Glutamatergic neuron (in vitro differentiated cells): ENCODE measurements at places on chromosomes 6 and 20. TPM values are rescaled to one million over a fixed set of nuclear protein-coding genes. Genes with fewer than 3 reads are reported as not detected.
A peak's percentile ranks its signal among the peaks of the same experiment; 100 is the strongest.

The TCP11 gene
- total RNA-seq = not detected

The RHAG gene
- not detected for total RNA-seq

The SNX21 gene
- total RNA-seq = 10.2 TPM

The ZFAND3 gene
- total RNA-seq = 115 TPM

The SCRT2 gene
- total RNA-seq = 28.0 TPM

The COL9A3 gene
- total RNA-seq = 78.7 TPM

The MROH8 gene
- total RNA-seq = 2.6 TPM

The SAYSD1 gene
- total RNA-seq = 18.4 TPM

The LPA gene
- total RNA-seq = 1.9 TPM

DNA sequence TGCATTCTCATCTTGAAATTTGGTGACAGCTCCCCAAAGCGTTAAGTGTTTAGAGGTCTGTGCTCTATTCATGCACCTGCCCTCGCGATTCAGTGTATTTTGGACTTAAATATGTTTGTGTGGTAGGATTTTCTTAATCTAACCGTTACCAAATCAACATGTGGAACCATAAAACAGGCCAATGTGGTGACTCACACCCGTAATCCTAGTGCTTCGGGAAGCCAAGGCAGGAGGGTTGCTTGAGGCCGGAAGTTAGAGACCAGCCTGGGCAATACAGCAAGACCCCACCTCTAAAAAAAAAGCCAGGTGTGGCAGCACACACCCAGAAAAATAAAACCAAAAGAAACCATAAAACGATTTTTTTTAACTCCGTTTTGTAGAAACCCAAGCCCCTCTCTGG is 31.5 kb downstream of the PYGB start:
- no peak for DNase-seq

- DNase-seq = no peak
Observed at GRCh38 chr6:34581561-34581920, 25.4 kb upstream of the SPDEF start.

DNA sequence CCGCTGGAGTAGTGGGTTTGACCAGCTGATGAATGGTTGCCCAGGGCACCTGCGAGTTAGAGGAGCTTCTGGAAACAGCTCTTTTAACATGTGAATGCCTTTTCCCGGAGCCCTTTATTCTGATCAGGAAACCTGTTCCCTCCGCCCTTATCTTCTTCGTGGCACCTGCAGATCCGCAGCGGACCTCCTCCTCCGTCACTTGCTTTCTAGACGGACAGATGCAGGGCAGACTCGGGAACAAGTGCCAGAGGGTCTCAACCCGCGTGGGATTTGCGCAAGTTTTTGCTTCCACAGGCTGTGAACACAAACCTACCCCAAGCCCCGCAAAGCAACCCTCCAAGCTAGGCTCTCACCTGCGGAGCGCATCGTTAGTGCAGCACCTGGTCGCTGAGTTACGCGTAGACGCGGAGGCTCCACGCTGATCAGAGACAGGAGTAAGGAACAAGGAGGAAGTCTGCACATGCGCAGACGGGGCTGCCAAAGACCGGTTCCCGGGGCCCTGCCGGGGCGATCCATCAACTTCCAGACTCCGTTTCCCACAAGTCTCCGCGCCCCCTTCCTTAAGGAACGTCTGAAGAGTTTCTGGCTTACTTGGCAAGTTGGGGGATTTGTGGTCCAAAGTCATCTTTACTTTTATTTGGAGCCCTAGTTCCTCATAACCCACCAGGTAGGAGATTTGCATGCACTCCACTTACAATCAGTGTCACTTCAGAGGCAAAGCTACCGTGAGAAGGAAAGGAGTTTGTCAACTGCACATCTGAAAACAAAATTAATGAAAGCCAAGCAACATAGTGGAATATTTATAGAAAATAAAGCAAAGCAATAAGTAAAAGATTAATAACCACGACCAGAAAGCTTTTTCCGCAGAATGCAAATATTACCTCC is 52.7 kb upstream of the ELMO2 start:
- peak; percentile 88 for DNase-seq

GRCh38 chr6:85614780-85615179 is 21.1 kb upstream of the SNX14 start:
- DNase-seq = no peak

DNA sequence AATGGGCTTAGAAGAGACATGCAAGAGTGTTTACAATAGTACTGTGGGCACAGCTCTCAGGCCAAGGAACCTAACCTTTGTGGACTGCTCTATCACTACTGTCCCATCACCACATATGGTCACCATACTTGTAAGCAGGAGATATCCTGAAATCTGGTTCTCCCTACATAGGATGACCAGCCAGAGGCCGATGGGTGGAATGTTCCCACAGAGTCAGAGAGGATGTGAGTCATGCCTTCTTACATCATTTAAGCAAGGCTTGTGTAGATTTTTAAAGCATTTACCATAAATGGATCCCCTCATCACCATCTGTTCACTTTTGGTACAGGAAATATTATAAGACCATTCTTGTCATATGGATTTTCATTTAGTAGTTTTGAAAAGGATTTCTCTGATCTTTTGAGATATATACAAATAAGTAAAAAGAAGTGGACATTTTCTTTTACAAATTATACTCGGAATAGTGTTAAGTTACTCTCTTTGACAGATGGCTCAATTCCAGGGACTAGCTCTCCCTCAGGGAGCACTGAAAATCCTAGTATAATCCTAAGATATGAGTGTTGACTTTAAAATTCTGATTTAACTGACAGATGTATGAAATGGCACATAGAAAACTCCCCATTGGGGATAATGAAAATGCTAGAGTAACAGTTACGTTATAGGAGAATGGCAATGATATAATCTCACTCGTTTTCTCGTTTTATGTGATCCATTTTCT is 6.6 kb downstream of the HTR1B start:
- peak; percentile 29 for DNase-seq

- no peak for DNase-seq
Observed at GRCh38 chr20:40571639-40572038, 117.4 kb downstream of the MAFB start.

DNA sequence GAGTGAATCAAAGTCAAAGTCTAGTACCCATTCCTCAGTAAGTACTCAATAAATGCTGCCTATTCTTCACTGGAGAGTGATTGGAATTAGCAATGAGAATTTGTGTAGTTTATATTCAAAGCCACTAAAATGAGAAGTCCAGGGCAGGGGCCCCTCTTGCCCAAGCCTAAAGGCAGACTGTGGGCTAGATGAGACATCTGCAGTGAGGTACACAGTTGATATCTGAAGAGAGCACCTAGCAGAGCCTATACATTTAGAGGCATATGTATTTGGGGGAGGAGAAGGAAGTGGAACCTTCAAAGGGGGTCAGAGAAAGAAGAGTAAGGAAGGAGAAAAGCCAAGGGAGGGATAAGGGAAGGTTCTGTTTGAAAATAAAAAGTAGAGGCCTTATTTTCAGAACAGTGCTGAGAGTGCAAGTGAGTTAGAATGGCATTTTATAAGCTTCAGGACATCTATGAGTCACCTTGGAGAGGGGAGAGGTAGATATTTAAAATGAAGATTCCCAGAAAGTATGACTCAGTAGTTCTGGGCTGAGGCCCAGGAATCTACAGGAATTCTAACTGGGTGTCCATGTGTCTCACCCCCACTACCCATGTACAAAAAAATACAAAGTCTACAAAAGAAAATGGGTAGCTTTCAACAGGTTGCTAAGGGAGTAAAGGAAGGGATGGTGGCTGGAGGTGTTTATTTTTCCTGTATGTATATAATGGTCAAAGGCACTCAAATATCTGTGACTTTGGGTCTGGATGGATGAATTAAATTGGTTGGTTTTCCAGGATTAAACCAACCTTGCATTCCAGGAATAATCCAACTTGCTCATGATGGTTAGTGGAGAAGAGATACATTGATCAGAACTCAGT is 135.1 kb downstream of the ZFP64 start:
- no peak for DNase-seq

DNA sequence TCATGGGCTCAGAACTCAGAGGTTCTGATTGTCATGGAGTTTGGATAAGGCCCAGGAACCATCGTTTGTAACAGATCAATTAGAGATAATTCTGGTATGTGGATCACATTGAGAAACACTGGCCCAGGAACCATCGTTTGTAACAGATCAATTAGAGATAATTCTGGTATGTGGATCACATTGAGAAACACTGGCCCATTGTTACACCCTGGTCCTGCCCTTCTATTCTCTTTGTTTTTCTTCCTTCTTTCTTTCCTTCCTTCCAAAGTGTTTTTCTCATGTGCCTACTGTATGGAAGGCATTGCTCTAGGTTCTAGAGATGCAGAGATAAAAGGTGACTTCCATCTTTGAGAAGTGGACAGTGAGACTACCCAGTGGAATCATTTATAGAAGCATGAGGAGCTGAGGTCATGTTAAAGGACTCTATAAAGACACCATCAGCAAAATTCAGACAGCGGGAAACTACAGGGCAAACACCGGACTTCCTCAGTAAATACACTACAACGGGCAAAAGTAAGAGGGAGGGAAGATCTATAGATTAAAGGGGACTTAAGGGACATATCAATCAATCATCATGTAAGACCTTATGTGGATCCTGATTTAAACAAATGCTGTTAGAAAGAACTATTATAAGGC is 153.8 kb downstream of the UNC5CL start:
- DNase-seq = no peak

- no peak for DNase-seq
Observed at GRCh38 chr6:145891126-145891525, 73.0 kb downstream of the SHPRH start.

- no peak for DNase-seq
Observed at GRCh38 chr6:81939766-81940165, 187.3 kb upstream of the TENT5A start.

DNA sequence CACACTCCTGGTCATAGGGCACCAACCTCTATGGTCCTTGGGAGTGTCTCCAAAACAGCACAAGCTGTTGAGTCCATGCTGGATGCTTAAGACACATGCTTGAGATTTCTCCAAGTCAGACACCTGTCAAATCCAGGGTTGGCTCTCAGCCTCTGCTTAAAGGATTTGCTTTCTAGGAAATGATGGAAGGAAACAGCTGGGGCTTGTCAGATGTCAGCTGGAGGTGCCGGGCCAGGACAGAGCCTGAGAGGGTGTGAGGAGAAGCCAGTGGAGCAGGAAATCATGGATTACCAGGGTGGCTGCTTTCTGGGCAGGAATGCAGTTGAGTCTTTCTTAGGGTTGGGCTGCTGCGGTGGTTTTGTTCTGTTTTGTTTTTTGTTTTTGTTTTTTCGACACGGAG is 83.0 kb upstream of the FAM184A start:
- DNase-seq = no peak

- no peak for DNase-seq
Observed at GRCh38 chr20:48437146-48437545, 390.7 kb downstream of the PREX1 start.

GRCh38 chr6:139079018-139079417 is 50.5 kb downstream of the ABRACL start:
- no peak for DNase-seq

DNA sequence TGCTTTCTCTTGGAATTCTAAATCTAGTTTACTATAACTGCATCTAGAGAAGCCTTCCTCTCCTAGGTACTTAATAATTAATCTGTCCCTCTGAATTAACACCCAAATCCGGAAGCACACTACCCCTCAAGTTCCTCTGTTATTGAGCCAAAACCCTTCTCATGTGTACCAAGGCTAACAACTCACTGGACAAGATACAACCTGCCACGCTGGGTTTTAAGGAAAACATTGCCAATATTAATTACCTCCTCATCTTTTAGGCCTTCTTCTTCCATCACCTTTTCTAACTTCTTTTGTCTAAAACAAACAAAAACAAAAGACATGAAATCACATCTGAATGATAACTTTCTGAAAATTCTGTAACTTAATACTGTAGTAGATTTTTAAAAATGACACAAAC is 21.9 kb downstream of the STK38 start:
- DNase-seq = no peak

DNA sequence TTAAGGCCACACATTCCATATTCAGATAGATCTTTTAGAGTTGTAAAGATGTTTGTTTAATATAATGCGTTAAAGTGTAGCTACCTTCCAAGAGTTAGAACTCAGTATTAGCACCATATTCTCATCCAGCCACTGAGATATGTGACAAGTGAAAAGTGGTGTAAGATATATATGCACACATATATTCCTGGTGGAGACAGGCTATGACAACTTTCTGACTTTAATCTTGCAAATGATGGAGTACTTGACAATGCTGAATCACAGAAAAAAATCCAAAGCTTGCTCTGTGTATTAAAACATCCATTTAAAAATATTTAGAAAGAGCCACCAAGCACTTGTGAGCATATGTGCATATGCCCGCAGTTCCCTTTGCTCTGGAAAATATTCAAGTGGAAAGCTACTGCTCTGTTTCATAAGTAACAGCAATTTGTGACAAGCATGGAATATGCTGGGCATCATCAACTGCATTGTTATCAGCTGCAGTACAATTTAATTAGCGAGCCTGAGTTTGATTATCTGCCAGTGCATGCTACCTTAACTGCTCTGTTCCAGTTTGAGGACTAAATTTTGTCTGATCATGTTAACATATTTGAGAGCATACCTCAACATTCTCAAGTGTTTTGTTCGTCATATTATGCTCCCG is 64.8 kb downstream of the VIP start:
- no peak for DNase-seq

- no peak for DNase-seq
Observed at GRCh38 chr6:143110996-143111395, 50.3 kb downstream of the AIG1 start.

DNA sequence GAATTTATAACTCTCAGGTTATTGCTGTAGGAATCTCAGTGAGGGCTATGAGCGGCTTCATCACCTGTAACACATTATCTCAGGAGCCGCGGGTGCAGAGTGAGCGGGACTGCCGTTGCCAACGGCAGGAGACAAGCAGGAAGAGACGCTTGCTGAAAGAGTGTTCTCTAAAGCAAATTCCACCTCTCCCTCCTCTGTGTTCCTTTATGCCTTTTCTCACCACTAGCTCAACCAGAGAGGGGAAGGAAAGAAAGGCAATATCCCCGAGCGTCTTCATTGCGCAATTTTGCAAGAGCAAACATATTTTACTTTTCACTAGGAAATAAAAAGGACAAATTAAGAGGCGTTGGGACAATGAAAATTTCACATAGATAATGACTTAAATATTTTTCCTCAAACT is 185.2 kb upstream of the EXOC2 start:
- no peak for DNase-seq

- DNase-seq = no peak
Observed at GRCh38 chr6:36636283-36636682, 42.1 kb downstream of the SRSF3 start.

DNA sequence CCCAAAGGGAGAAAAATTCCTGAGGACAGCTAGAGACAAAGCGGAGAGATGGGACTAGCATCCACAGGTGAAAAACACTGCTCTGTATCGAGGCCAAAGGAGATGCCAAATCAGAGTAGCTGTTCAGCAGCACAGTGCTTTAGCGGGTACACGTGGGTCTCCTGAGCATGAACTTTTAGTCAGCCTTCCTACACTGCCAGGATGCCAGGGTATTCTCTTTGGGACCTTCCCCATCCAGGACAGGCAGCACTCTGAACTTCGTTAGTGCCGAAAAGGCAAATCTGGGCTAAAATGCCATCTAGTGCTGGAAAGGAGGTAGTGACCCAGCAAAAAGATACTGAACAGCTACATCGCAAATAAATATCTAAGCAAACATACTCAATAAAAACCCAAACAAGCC is 64.9 kb downstream of the C6orf58 start:
- DNase-seq = peak; percentile 15
